ENCODE measurements at places on chromosomes 1 and 21. TPM values are rescaled to one million over a fixed set of nuclear protein-coding genes. Genes with fewer than 3 reads are reported as not detected.

DNA sequence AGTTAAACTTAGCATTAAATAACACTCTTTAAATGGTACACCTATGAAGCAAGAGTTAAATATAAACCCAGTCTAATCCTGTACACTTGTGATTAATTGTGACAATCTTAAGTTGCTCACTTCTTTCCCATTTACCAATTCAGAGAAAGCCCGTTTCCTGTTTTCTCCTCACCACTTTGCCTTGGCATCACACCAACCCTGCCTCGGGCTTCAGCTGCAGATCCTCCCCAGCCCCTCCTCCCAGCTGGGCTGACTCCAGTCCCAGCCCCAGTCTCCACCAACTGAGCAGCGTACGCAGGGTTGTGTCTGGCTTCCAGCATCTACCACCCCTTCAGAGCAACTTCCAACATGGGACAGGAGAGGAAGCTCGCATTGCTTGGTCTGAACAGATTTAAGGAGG is 4.1 kb downstream of the PYCR2 start:
- no peaks in the 10 kb centered on the region for H3K27me3 ChIP-seq
- no peak for DNase-seq
- H3K4me1 ChIP-seq = peaks cover 32% of the 10 kb centered on the region
- H3K27ac ChIP-seq = peak overlapping the region; percentile 78
- peak overlapping the region; percentile 22 for H3K4me3 ChIP-seq

DNA sequence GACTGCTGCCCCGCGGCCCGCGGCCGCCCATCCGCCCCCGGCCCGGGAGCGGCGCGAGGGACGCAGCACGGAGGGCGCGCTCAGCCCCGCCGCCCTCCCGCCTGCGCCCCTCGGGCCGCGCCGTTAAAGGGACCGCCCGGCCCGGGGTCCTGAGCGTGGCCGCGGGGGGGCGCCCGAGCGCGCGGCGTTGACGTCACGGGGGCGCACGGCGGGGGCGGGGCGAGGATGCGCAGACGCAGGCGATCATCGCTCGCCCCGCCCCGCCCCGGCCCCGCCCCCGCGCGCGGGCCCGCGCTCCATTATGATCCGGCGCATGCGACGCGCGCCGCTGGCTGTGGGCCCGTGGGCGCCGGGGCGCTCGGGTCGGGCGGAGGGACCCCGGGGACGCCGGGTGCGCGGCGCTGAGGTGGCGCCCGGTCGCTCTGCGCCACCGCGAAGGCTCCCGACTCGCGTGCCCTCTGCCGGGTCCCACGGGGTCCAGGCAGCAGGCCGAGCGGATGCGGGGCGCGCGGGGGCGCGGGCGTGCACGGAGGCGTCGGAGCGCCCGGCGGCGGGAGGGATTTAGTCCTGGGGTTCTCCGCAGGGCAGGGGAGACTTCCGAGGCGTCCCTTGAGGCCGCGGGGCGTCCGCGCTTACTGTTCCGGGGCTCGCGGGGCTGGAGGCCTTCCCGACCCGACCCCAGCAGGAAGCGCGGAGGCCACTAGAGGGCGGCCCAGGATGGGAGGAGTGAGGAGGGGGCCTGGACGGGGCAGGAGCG is at the start of gene DVL1:
Gene DVL1, minus strand, starts transcription at position 163 of the 757 bp plus-strand sequence. CDS start 353 bp downstream, outside the sequence.
- peak; percentile 78 for DNase-seq
- H3K36me3 ChIP-seq = no peaks in the 10 kb centered on the region
- H3K27me3 ChIP-seq = peaks cover 19% of the 10 kb centered on the region
- peaks cover 5% of the 10 kb centered on the region for H3K4me1 ChIP-seq

DNA sequence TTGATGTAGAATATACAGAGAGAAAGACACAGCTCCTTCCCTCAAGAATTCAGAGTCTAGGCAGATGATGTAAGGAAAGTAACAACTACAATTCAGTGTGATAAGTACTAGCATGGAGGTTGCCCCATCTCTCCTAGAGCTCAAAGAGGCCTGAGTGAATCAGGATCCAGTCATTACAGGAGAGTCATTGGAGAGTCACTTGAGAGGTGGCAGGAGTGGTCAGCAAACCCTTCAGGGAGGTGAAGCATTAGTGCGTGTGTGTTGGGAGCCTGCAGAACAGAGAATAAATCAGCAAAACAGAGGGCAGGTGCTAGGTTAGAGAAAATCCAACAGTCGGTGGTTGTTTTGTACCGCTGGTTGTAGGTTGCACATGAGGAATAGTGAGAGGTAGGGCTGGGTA is 46.1 kb downstream of the GRIK1 start:
- no peak overlapping the region for H3K27ac ChIP-seq
- no peak overlapping the region for H3K4me3 ChIP-seq
- H3K27me3 ChIP-seq = peaks cover 15% of the 10 kb centered on the region
- DNase-seq = no peak
- no peaks in the 10 kb centered on the region for H3K4me1 ChIP-seq

DNA sequence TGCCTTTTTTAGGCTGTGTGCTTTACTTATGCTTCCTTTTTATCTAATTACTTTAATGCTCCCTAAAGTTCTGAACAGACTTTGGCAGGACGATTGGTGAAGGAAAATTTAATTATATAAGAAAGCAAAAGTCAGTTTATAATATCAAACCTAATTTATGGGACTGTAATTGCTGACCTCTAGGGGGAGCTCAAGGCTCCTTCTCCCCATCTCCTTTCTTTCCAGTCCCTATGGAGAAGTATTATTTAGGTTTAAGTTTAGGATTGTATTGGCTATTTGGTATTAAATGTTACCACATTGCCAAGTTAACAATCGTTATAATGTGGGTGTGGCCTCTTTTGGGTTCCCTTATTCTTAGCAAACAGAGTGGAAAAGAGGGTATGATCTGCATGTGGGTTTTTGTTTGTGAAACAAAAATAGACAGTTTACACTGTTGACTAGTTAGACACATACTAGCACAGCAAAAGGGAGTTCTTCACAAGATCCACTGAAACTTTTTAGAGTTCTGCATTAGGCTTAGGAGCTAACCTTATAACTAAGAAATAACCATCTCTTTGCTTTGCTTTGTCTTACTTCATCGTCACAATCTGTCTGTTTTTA is 48.2 kb upstream of the TNFSF4 start:
- H3K4me1 ChIP-seq = no peaks in the 10 kb centered on the region
- H3K27ac ChIP-seq = no peak overlapping the region
- H3K4me3 ChIP-seq = no peak overlapping the region
- no peaks in the 10 kb centered on the region for H3K27me3 ChIP-seq
- DNase-seq = no peak
- peaks cover 10% of the 10 kb centered on the region for H3K36me3 ChIP-seq

DNA sequence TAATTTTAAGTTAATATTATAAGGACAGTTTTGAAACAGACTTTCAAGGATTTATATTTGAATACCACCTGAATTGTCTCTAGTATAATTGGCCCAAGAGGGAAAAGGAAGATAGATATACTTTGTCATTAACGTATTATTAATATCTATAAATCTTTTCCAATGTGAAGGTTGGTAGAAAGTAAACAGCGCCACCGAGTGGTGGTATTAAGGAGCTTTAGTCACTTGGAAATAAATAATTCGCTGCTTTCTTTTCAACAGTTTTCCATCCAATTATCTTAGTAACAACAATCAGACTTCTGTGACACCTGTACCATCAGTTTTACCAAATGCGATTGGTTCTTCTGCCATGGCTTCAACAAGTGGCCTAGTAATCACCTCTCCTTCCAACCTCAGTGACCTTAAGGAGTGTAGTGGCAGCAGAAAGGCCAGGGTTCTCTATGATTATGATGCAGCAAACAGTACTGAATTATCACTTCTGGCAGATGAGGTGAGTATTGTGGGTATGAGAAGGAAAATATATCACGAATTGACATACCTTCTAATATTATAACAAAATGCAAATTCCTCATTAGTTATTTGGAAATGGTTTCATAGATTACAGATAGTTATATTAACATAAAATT is 37.7 kb downstream of the SH3GLB1 start:
- H3K36me3 ChIP-seq = peaks cover 7% of the 10 kb centered on the region
- H3K27ac ChIP-seq = no peak overlapping the region
- H3K4me1 ChIP-seq = no peaks in the 10 kb centered on the region
- H3K27me3 ChIP-seq = no peaks in the 10 kb centered on the region
- H3K4me3 ChIP-seq = no peak overlapping the region

- H3K4me1 ChIP-seq = peaks cover 4% of the 10 kb centered on the region
- no peak for DNase-seq
- no peak overlapping the region for H3K27ac ChIP-seq
- H3K27me3 ChIP-seq = no peaks in the 10 kb centered on the region
Measured at GRCh38 chr1:6014130-6014999, 22.1 kb upstream of the NPHP4 start.

GRCh38 chr1:156581661-156582387 is 2.3 kb downstream of the TTC24 start:
- DNase-seq = peak; percentile 74
- H3K4me1 ChIP-seq = peaks cover 23% of the 10 kb centered on the region
- peak overlapping the region; percentile 99 for H3K4me3 ChIP-seq

GRCh38 chr1:223364685-223365382 is 858 bp upstream of the SUSD4 start:
- H3K27me3 ChIP-seq = peaks cover 43% of the 10 kb centered on the region
- no peaks in the 10 kb centered on the region for H3K36me3 ChIP-seq
- peaks cover 9% of the 10 kb centered on the region for H3K4me1 ChIP-seq
- H3K4me3 ChIP-seq = peak overlapping the region; percentile 70
- H3K27ac ChIP-seq = no peak overlapping the region

- H3K27ac ChIP-seq = no peak overlapping the region
- peaks cover 6% of the 10 kb centered on the region for H3K4me1 ChIP-seq
- H3K27me3 ChIP-seq = no peaks in the 10 kb centered on the region
Measured at GRCh38 chr1:12372180-12372579, 142.3 kb downstream of the VPS13D start.

Gene PEF1
- total RNA-seq = 61.4 TPM

Gene SLC30A2
- total RNA-seq = not detected

Gene SCP2
- total RNA-seq = 66.2 TPM

Gene OPRD1
- 0.02 TPM for total RNA-seq

Gene TAS1R1
- total RNA-seq = not detected

Gene ASCL5
- 0.35 TPM for total RNA-seq

Gene GBP5
- 187 TPM for total RNA-seq

Measured in activated naive CD8-positive, alpha-beta T cell treated with anti-CD3 and anti-CD28 coated beads for 36 hours (primary cell).